ENCODE measurements at places on chromosomes 7 and 10. TPM values are rescaled to one million over a fixed set of nuclear protein-coding genes. Genes with fewer than 3 reads are reported as not detected.

SFTPA1 gene
- total RNA-seq = not detected

GNG11 gene
- total RNA-seq = 5.8 TPM

CTAGE4 gene
- 3.1 TPM for total RNA-seq

FAM180A gene
- not detected for total RNA-seq

RBP3 gene
- not detected for total RNA-seq

IGF2BP3 gene
- total RNA-seq = 89.1 TPM

H2BK1 gene
- total RNA-seq = not detected

ELOVL3 gene
- 0.27 TPM for total RNA-seq

TAS2R3 gene
- 5.6 TPM for total RNA-seq

GNAI1 gene
- 61.1 TPM for total RNA-seq

TUBB8 gene
- 0.67 TPM for total RNA-seq
